HS-27A (cell line): ENCODE measurements at places on chromosomes 5 and 9.

DNA sequence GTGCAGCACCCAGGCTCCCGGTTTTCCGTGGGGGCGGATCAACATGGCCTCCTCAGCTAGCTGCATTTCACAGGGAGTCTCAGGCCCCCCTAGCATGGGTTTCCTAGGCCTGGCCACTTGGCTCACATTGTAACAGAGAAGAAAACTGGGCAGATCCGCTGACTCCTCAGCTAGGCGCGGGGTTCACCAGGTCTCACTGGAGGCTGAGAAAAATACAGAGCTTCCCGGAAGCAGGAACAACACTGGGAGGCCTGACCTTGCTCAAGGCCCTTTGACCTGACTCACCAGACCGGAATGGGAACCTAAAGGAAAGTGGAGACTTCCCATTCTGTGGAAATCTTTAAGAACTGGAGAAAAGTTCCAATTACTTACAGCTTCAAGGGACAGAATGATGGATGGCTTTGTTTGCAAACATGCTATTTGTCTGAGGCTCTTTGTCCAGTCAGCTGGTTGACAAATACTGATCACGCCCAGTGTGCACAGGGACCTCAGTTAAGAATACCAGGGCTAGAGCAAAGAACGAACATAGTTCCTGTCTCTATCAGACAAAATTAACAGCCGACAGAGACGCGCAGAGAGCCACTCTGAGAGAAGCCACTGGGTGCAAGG, 88.7 kb upstream of the LRRTM2 start:
- DNase-seq, result no peak

DNA sequence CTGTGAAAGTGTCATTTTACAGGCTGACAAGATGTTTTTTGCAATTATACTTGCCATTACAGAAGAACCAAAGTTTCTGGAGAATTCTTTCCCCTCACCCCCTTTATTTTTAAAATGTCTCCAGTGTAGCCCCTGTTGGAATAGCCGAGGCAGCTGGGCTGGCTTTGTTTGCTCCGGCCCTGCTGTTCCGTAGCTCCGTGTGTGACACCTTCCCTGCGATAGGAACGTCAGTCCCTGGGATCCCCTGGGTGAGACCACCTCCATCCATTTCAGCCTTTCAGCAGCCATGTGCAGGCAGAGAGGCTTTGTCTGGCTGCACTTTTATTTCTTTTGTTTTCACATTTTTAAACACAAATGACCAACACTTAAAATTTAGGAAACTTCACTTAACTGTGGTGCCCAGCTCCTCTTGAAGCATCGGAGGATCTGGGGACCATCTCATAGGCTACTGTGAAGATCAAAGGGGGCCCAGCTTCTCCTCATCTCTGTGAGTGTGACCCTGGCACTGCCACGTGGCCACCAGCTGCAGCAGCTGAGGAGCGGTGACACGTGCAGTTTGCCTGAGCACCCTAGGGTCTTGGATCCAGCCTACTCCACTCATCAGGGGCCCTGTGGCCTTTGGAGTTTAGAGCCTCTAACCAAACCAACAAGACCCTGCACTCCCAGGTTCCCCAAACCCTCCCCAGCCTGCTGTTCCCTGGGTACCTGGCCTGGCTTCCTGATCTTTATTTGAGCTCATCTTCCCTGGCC, 125.7 kb upstream of the RAPGEF1 start:
- DNase-seq, result no peak

GRCh38 chr5:6961837-6962635, 248.8 kb downstream of the TENT4A start:
- no peak for DNase-seq

GRCh38 chr5:14190194-14191164, 47.3 kb downstream of the TRIO start:
- DNase-seq, result peak; percentile 99

DNA sequence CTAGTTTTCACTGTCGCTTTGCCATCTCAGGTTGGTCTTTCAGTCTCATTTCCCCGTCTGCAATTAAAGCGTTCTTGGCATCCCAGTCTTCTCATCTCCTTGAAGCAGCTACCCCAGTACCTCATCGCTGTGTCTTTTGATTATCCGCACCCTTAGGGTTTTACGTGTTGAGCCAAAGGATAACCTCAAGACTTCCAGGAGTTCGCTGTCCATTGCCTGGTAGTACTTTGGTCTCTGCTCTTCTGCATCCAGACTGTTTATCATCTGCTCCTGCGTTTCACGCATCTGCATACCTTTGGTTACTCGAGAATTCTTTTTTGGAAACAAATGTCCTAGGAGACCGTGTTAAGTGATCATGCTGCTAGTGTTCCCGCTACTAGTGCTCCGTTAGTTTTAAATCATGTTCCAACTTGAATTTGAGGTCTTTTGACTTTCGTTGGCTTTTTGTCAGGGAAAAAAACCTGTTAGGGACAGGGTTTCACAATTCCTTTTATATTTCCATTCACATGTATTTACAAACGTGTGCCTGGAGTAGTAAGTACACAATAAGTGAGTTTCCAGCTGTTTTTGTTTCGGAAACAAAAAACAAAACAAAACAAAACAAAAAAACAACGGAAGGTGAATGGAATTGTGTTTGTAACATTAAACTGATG, 888 bp downstream of the RABGAP1 start:
- no peak for DNase-seq

- DNase-seq, result no peak
Measured at GRCh38 chr5:62974623-62975022, 396.0 kb downstream of the LRRC70 start.

DNA sequence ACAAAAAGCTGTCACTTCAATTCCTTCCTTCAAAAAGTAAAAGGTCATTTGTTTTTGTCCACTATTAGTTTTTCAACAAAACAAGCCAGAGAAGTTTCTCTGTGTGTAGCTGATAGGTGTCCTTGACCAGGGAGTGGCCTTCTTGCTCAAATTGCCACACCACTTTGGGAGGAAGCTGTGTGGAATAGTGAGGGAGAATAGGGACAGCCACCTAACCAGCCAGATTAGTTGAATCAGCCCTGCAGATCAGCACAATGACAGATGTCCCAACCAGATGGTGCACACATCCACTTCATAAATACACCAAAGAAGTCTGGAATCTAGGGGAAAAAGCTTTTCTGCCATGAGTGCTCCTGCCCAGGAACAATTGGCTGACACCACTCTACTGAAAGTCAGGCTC, 37.2 kb downstream of the NREP start:
- DNase-seq, result no peak

- DNase-seq, result no peak
Measured at GRCh38 chr5:59506285-59506877, 387.1 kb downstream of the PDE4D start.

DNA sequence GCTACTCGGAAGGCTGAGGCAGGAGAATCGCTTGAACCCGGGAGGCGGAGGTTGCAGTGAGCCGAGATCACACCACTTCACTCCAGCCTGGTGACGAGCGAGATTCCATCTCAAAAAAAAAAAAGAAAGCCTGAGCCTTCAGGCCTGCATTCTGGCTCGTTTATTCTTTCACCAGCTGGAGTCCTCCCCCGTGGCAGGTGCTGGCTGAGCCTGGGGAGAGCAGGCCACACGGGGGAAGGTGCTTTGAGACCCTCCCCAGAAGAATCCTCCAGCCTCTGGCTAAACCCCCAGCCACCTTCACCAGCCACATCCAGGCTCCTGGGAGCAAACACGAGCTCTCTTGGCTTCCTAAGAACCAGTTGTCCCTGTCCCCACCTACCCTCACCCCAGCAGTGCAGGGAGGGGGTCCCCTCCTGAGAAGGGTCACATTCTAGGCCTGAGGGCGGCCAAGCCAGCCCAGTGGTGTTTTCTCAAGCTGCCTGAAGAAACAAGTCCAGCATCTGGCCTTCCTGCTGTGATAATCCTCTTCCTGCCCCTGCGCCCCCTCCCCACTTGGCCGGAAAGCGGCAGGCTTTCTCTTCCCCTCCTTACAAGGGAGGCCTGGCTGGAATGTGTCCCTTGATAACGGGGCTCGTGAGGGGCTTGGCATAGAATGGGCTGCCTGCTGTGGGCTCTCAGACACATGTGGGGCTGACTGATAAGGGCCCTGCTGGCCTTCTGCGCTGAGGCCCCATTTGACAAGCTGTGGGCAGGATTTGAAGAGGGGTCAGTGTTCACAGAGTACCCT, 41.5 kb downstream of the PLPP7 start:
- no peak for DNase-seq

GRCh38 chr5:72407541-72407940, 87.4 kb downstream of the PTCD2 start:
- DNase-seq, result no peak

GRCh38 chr9:17135295-17136160, 688 bp downstream of the CNTLN start:
- peak; percentile 17 for DNase-seq

GRCh38 chr9:89502038-89502601, 4.2 kb upstream of the SEMA4D start:
- no peak for DNase-seq

DNA sequence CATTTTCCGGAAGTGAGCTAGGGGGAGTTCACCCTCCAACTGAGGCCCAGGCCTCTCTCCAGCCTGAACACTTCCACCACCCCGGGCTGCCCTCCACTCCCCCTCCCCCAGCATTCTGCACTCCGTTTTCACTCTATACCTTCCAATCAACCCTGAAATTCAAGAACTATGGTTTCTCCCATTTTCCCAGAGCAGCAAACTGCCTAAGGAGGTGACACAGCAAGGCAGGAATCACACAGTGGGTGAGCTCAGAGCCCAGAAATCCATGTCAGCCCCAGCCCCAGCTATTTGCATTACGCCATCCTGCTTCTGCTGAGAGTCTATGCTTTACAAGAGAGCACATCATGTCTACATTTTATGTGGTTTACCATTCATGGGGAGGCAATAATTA, 11.9 kb downstream of the MSX2 start:
- no peak for DNase-seq

DNA sequence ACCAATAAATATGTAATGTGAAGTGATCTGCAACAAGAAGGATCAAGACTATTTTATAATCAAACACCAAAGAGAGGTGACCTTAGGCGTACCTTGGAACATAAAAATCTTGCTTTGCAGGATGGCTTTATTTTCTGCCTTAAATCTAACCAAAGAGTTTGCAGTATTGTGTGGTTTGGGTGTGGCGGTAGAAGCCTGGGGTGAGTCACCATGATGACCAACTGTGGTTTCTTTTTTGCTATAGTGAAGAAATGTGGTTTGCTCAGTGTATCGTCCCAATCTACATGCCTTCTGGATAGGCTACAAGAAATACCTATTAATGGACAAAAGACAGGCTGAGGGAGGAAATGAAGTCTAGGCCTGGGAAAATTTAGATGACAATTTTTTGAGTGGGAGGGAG, 5.1 kb upstream of the CAST start:
- DNase-seq, result no peak

DNA sequence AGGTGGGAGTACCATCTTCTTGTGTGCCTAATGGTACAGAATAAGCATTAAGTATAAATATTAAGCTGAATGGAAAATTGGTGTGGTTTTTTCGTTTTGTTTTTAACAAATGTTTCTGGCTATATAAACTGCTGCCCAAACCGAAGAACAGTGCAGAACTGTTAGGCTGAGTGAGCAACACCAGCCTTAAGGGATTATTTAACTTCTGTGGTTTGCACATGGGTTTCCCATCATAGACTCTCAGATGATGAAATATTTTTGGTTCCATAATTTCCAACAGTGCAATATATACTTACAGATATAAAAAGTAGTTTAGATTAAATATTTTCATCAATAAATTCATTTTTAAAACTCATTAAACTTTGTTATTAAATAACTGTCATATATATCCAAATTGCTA, 16.4 kb downstream of the C5orf63 start:
- no peak for DNase-seq

DNA sequence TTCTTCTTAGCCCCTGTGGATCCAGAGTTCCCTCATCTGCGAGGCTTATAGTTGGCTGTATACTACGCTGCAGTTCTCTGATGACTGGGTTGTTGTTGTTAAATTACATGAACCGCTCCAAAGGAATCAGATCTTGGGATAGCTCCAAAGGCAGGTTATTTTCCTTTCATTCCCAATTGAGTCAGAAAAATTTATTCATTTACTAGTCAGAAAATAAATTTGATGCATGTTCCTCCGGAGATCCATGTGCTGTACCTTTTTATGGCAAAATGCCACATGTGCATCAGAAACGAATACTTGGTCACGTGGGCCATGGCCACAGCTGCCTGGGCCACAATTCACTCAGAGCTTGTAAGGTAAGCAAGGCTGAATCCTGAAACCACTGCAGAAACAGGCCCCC, 304.0 kb downstream of the NR2F1-AS1 start:
- DNase-seq, result no peak

DNA sequence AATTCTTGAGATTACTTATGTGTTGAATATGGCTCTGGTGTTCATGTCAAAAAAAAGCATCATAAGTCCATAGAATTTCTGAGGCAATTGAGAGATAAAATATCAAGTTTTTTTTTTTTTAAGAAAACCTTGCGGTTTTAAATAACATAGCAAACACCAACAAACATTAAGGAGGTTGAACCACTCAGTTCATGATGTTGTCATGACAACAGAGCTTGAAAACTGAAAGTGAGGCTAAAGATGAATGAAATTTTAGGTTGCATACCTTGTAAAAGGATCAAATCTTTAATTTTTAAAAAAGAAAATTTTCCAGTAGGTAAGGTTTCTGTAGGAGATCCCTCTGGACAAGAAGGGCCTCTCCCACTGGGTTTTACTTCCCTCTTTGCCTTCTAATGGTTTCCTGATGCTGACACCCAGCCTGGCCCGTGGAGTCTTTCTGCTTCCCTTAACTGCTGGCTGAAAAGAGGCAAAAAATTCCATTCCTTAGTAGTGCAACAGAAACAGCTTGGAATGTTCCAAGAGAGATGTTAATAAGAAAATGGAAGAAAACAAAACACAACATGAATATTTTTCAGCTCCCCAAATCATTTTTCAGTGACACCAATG, 60.0 kb upstream of the FER start:
- no peak for DNase-seq

DNA sequence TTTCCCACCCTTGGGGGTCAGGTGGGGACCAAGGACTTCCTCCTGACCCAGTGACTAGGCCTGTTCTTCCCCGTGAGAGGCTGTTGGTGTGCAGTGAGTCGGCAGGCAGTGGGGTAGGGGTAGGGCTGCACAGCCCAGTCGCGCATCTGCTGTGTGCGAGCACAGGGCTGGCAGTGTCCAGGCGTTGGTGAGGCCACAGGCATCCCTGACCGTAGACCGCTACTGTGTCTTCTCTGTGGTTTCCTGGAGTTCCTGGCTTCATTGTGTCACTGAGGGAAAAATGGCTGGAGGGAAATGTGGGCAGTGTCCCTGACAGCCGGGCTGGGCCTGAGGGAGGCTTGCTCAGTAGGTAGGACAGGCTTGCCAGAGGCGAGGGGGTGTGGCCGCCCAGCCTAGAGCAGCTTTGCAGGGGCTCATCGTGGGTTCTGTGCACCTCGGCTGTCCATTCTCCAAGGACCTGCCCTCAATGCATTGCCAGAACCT, 95.4 kb downstream of the CACNA1B start:
- no peak for DNase-seq

- DNase-seq, result no peak
Measured at GRCh38 chr5:38846379-38847011, 683 bp downstream of the OSMR start.
